ENCODE measurements at places on chromosomes 12 and 14.

- peak; percentile 57 for DNase-seq
Measured at GRCh38 chr12:78085542-78086182, 255.0 kb downstream of the NAV3 start.

DNA sequence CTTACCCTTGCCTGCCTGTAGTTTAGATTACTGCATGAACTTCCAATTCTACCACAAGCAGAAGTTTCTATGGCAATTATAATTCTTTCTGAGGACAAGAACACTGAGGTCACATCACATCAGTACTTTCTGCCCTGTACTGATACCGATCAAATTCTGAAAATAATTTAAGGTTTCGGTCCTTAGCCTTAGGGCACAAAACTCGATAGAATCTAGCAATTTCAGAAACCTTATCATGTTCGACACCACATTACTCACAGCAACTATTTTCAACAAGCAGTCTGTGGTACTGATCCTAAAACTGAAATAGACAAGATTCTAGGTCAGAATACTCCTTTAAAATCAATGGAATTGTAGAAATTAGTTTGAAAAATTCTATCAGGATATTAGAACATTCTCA lies 187.0 kb upstream of the LRFN5 start:
- DNase-seq: no peak

DNA sequence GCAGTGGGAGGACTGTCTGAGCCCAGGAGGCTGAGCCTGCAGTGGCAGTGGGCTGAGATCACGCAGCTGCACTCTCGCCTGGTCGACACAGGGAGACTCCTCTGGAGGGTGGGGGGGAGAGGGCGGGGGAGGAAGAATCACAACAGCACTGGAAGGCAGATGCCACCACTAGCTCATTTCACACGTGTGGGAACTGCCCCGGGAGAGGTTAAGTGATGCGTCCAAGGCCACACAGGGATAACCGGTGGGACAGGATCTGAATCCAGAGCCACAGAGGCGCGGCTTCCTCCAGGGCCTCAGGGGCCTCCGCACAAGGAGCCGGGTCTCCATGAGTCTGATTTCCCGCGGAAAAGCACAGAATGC lies 20.8 kb downstream of the STX2 start:
- DNase-seq: no peak

- DNase-seq: peak; percentile 99
Measured at GRCh38 chr14:68577802-68578541, 214.9 kb downstream of the ZFP36L1 start.

DNA sequence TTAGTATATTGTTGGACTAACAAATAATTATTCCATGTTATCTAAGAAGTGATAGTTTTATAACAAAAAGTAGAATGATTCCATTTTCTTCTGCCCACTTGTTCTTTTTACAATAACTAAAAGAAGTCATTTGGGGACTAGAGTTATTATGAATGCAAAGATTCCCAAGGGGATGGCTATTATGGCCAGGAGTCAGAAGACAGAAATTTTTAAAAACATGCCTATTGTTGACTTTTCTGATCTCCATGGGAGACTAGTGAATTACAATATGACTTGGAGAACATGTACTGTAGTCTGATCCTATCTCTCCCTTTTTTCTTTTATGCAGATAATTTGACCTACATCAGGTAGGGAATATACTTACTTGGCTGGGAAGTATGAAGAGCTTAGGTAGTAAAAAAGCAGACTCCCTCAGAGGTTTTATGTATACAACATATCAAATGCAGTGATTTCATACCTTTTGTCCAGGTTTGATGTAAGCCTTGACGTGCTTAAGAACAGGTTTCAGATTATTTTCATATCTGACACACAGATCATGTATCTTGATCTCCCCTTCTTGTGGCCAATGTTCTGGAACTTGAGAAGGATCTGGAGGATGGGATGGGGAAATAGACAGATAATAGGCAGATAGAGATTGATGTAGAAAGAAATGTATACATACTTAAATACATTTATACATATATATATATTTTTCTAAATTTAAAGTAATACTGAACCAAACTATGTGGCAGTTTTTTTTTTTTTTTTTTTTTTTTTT lies 41.0 kb upstream of the KCNJ8 start:
- no peak for DNase-seq

- no peak for DNase-seq
Measured at GRCh38 chr12:113361574-113362370, 3.4 kb downstream of the PLBD2 start.

DNA sequence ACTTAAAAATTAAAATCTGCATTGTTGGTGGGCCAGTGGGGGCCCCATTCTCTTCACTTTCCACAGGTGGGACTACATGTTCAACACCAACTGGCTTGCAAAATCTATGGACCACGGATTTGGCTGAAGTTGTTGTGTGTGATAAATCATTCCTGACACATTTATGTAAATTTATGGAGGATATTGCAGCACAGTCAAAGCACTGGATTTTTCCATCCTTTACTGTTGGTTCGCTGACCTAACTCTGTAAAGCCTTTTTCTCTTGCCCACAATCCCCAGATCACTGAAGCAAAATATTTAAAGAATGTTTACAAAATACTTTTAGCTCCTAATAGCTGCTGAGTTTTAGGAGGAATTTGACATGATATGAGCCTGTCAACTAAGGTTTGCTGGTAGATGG lies 219.7 kb upstream of the PRICKLE1 start:
- peak; percentile 79 for DNase-seq

- DNase-seq: no peak
Measured at GRCh38 chr12:63085120-63085519, 65.9 kb downstream of the AVPR1A start.

GRCh38 chr14:104965561-104966231 lies 12.5 kb downstream of the AHNAK2 start:
- DNase-seq: no peak

DNA sequence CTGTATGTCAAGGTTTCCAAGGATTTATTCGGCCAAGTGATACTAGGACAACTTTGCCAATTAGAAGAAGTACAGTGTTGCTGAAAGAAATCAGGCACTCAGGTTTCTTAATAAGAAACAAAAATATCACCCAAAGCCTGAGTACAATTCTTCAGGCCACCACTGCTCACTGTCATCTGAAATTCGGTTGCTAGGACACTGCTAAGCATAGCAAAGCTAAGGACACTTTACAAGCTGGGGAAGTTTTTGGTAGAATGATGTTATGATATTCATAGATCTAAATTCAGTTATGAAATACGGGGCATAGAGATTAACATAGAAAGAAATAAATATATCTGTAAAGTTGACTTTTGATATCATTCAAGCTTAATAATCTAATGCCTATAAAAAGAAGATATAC lies 505.1 kb downstream of the NELL2 start:
- DNase-seq: no peak

GRCh38 chr12:24560831-24561271 lies 388.1 kb downstream of the BCAT1 start:
- DNase-seq: no peak

DNA sequence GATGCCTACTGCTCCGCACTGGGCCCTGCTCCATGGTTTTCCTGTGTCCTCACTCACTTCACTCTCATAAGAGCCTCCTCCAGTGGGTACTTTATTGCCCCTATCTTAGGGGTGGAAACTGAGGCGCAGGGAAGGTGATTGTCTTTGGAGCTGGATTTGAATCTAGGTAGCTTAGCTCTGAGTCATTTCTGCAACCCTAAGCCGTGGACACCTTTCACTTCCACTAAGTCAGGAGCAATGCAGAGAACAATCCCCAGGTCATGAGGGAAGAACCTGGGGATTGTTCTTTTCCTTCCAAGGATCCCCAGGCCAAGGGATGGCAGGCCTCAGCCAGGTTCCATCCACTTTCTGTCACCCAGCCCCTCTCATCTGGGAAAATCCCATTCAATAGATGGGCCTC lies 20.3 kb downstream of the VDR start:
- no peak for DNase-seq

GRCh38 chr12:968545-968944 lies 19.1 kb upstream of the RAD52 start:
- DNase-seq: no peak

GRCh38 chr12:78087363-78087675 lies 256.6 kb downstream of the NAV3 start:
- peak; percentile 20 for DNase-seq

- no peak for DNase-seq
Measured at GRCh38 chr14:54650959-54651351, 84.0 kb downstream of the SAMD4A start.

GRCh38 chr12:132807295-132808092 lies 21.2 kb downstream of the GOLGA3 start:
- DNase-seq: no peak

DNA sequence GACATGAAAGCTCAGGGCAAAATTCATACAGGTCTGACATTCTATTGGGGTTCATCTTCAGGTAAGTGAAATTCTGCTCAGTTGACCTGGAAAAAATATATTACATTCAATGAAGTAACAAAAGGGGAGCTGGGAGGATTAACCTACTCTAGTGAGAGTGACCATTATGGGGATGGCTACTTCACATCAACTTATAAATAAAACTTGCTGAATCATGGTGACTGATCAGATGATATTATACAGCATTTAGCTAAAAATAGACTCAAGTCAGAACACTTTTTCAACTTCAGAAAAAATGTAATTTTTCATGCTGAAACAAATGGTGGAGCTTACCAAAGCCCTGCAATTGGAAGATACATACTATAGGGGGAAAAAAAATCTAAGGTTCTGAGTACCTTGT lies 800.2 kb downstream of the FSCB start:
- DNase-seq: no peak

DNA sequence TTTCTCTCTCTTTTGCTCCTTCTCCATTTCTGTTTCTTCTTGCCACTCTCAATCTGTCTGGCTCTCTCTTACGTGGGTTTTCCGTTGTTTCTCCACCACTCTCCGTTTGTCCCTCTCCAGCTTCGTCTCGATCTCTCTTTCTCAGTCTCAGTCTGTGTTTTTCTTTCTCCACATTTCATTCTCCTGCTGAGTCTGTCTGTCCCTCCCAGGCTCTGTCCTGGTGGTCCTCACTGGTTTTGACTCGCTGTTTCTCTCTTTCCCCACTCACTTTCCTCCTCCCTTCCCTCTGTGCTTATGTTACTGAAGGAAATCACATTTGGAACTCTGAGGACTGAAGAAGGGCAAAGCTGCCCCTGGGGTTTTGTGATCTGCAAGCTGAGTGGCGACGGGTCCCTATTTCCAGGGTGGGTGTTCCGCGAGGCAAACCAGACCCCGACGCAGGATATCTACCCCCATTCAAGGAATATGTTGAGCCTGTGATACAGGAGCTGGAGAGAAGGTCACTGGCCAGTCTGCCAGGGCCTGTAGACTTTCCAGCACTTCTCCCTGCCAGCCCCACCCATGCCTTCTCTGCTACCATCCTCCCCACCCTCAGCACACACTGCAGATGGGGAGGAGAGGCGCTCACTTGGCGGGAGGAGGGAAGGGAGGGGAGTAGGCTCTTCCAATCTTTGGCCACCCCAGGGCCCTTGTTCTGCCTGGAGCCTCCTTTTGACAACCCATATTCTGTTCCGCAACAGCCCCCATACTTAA lies 102.7 kb upstream of the MAP1LC3B2 start:
- DNase-seq: no peak

GRCh38 chr12:120388691-120389481 lies 19.9 kb upstream of the MSI1 start:
- no peak for DNase-seq

- DNase-seq: peak; percentile 35
Measured at GRCh38 chr14:44791730-44792129, 170.0 kb downstream of the KLHL28 start.

DNA sequence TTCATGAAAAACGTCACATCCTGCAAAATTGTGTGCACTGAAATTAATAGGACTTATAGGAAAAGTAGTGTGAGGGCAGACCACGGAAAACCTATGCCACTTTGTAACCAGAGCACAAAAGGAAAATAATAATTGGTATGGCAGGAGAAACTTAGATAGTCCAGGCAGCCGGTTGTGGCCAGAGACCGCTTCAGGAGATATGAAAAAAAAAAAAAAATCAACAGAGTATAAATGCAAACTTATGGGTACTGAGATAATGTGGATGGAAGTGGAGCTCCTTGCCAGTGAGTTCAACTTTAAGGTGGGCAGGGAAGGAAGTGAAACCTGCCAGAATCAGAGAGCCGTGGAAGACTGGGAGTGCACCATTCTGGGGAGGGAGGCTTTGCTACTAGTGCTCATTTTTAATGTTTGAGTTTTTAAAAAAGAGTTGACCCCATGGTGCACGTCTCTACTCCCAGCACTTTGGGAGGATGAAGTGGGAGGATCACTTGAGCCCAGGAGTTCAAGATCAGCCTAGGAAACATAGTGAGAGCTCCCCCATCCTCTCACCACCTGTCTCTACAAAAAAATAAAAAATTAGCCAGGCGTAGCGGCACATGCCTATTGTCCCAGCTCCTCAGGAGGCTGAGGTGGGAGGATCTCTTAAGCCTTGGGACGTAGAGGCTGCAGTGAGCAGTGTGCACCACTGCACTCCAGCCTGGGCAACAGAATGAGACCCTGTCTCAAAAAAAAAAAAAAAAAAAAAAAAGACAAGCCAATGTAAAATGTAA lies 34.3 kb upstream of the METAP2 start:
- no peak for DNase-seq

DNA sequence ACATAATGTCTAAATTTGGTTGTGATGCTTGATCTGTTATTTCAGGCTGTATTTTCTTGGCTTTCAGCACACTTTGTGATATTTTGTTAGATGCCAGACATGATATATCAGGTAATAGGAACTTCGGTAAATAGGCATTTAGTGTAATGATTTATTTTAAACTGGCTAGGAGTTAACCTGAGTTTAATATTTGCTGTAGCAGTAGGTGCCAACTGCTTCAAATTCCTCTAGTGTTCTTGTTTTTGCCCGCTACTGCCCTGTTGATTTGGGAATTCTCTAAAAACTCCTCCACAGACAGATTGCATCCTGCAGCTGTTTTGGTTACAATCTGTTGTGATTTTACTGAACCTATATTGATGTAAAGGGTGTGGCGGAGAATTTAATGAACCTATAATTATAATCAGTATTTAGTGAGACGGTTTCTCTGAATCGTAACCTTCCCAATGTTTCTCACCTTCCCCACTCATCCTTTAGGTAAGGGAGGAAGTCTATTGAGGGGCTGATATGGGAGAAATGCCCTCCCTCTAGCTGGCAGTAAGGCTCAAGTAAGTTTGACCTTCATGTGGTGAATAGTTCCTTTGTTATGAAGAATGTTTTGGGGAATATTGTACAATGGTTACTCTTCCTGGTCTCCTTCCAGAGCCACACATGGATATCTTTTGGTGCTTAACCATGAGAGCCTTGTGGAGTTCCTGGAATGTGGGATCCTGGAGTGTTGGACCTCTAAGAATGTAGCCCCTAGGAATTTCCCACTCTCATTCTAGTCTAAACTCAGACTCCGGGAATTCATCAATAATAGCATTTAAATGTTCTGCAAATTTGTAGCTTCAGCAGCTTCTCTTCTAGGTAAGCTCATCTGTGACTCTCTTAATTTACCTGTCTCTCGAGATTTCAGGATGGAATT lies 634.1 kb downstream of the FSCB start:
- no peak for DNase-seq
